Activated CD4-positive, alpha-beta T cell treated with anti-CD3 and anti-CD28 coated beads, Interleukin-2, amount 50 U/mL, for 24 hours (primary cell): ENCODE measurements at places on chromosomes 12 and 14.
A peak's percentile ranks its signal among the peaks of the same experiment; 100 is the strongest.

- peak; percentile 28 for DNase-seq
Measured at GRCh38 chr12:120468821-120469449, 613 bp downstream of the SRSF9 start.

- no peak for DNase-seq
Measured at GRCh38 chr12:67996347-67996746, 7.1 kb downstream of the IFNG-AS1 start.

- DNase-seq, result no peak
Measured at GRCh38 chr14:92585981-92586937, 72.7 kb downstream of the RIN3 start.

DNA sequence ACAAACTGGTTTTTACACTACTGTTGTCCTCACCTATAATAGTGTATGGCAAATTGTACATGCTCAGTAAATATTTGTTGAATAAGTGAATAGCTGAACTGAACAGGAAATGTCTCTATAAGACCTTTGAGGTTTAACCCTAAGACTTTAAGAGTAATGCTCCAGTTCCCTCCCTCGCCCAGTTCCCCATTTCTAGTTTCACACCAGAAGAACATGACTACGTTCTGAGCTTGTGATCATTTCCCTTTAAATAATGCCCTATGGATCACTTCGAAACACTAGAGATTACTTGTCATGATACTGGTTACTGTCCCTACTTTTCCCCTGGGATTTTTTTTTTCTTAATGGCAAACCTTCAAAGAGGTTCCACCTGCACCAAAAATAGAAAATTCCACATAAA is 69.3 kb downstream of the PRKD1 start:
- no peak for DNase-seq

DNA sequence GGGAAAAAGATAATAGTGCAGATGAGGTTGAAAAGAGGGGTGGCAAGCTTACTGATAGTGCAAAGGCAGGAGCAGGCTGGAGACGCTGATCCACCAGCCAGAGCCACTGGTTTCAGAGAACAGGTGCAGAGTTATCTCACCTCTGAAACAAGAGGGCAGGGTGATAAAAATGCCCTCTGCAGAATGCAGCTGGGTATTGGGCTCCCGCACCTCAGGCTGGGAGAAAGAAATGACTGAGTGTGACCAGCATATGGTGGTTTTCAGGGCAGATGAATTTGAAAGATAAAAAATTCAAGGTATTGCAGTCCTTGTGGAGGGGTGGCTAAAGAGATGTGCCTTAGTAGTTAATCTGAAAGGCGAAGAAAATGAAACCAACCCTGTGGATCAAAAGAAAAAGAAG is 2.9 kb upstream of the TMEM30B start:
- no peak for DNase-seq

- DNase-seq, result no peak
Measured at GRCh38 chr12:94386422-94386821, 73.2 kb downstream of the CEP83 start.

GRCh38 chr12:114735011-114735410 is 51.0 kb upstream of the TBX3 start:
- DNase-seq, result no peak
